NCI-H2081 (cell line): ENCODE measurements at places on chromosomes 7 and 10.

DNA sequence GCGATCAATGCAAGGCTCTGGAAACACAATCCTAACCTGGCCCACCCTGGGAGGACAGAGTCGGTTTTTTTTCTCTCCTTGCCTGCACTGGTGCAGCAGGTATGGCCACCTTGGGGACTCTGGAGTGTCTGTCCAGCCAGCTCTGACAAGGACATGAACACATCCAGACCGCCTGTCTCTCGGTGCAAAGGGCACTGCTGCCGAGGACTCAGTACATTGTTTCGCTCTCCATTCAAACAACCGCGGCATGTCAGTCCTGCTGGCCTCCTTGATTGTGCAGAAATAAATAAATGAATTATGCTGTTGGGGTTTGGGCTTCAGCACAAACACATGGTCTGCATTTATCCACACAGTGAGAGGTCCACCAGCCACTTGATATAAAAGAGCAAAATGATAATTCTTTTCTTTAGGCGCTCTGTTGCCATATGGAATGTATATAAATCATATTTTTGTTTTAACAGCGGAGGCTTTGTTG lies 565.2 kb downstream of the KCNMA1 start:
- no peak for DNase-seq

DNA sequence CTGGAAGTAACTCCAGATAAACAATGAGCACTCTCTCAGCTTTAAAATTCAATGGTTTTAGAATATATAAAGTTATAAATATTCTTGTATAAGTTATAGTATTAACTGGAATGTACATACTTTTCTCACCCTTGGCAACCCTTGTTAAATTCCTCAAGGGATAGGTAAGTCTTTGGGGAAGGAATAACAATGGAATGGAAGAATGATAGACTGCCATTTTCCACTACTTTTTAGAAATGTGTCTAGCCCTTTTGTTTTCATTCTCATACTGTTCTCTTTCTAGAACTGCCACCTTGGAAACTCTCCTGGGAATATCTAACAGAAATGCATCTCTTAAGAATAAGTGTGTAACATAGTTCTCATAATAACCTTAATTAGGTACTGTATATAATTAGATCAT lies 8.3 kb downstream of the KIF5B start:
- DNase-seq: no peak

DNA sequence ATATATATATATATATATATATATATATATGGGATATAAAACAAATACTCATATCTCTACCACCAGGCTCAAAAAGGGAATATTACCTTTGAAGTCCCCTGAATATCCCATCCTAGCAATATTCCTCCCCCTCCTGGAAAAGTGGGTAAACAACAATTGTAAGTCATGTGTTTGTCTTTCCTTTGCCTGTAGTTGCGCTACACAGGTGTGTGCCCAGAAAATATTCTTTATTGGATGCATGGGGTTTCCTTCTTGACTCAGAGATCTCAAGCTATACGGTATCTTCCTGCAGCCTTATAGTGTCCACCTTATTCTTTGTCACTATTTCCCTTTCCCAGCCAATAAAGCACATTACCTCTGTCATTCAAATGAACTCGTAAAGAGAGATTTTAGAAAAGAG lies 54.2 kb downstream of the MET start:
- no peak for DNase-seq

GRCh38 chr7:77548206-77548605 lies 11.1 kb downstream of the PTPN12 start:
- no peak for DNase-seq

- peak; percentile 40 for DNase-seq
Observed at GRCh38 chr10:63819753-63820329, 298.6 kb downstream of the REEP3 start.

DNA sequence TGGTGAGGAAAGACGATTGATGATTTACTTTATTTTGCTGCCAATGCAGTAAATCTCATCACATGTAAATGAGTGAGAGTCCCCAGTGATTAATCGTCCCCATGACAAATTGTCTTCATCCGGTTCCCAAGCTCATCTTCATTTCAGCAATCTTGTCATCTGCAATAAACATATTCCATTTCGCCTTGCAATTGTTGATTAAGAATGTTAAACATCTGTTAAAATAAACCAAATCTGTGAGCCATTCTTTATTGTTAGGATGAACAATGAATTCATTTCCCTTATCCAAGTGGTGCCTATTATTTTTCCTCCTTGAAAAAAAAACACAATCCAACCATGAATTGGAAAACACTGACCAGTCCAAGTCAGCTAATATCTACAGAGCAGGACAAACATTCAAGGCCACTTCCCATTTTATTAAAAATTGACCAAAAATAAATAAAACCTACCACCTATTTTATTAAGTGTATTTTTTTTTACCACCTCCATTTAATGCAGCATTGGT lies 36.5 kb downstream of the NPS start:
- no peak for DNase-seq

GRCh38 chr10:88923520-88923919 lies 29.1 kb downstream of the ACTA2 start:
- no peak for DNase-seq

DNA sequence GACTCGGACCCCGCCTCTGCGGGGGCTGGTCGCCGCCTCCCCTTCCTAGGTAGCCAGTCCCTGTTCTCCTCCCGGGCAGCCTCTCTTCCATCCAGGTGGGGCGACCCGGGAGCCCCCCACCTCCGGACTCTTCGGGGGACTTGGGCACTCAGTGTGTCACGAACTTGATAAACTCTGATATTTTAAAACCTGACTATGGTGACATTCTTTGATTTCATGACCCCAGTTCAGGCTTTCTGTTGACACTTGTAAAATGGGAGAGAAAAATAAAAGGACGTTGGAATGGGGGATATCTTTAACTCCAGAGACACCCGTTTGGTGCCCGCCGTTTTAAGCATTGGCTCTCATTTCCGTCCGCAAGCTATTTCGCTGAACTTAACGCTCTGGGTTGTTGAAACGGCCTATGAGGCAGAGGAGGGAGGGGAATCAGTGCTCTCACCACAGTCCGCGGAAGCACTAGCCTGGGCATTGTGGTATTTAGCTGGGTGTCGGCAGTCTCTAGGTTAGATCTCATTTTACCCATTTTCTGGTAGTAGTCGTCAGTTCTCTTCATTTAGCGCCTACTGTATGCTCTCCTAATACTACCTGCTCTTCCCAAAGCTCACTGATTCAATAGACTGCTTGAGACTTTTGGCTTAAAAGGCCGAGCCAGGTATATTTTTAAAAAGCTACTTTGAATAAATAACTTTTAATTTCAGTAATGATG lies 738 bp downstream of the VPS26A start:
- DNase-seq: peak; percentile 2

DNA sequence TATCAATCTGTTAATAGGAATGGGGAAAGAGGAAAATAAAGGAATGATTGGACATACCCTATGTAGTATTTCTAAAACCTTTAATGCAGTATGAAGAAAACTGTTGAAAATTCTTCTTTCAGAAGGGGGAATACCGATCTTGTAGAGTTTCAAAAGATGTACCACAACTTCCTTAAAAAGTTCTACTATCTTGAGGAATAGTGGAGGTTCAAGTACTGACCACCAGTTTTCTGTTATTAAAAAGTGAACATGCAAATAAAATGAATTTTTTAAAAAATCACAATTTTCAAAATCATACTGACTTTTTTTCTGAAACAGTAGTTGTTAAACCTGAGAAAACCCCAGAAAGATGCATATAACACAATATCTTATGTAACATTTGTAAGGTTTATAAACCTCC lies 86.5 kb downstream of the HERC4 start:
- no peak for DNase-seq

GRCh38 chr7:1554333-1555045 lies 1.5 kb downstream of the TMEM184A start:
- DNase-seq: no peak

GRCh38 chr10:88253-88652 lies 39.2 kb upstream of the TUBB8 start:
- DNase-seq: no peak

- DNase-seq: no peak
Observed at GRCh38 chr10:28897617-28898464, 220.5 kb downstream of the BAMBI start.

- DNase-seq: no peak
Observed at GRCh38 chr10:18738835-18739234, 79.6 kb downstream of the ARL5B start.

- DNase-seq: no peak
Observed at GRCh38 chr7:42070068-42070467, 166.9 kb downstream of the GLI3 start.

GRCh38 chr10:128579901-128580300 lies 453.7 kb upstream of the MKI67 start:
- DNase-seq: no peak

GRCh38 chr10:17609523-17610079 lies 7.6 kb downstream of the HACD1 start:
- DNase-seq: no peak

DNA sequence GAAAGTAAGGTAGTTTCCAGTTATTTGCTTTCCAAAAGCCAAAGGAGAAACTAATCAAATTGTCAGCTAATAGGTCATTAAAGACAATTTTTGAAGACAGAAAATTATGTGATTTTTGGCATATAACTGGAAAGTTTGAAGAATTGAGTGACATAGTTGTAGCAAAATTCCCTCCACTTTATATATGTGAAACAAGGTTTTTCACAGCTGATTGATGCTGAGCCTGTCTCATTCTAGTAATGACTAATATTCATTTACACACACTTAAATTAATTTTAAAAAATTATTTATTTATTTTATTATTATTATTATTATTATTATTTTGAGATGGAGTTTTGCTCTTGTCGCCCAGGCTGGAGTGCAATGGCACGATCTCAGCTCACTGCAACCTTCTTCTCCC lies 16.3 kb upstream of the SIRT1 start:
- no peak for DNase-seq

DNA sequence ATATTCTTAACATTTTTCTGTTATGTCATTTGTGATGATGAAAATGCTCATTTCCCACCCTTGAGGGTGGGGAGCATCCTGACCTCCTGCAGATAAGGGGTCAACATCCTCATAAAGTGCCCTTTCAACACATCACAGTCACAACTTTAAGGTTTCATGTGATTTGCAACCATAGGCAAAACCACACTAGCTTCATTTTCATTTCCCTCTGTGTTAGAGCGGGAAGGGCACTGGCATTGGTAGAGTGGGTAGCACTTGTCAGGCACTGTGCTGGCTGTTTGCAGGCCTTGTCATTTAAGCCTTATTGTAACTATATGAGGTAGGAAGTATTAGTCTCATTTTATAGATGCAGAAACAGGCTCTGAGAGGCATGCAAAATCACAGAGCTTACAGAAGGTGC lies 39.8 kb downstream of the PSMC2 start:
- no peak for DNase-seq

DNA sequence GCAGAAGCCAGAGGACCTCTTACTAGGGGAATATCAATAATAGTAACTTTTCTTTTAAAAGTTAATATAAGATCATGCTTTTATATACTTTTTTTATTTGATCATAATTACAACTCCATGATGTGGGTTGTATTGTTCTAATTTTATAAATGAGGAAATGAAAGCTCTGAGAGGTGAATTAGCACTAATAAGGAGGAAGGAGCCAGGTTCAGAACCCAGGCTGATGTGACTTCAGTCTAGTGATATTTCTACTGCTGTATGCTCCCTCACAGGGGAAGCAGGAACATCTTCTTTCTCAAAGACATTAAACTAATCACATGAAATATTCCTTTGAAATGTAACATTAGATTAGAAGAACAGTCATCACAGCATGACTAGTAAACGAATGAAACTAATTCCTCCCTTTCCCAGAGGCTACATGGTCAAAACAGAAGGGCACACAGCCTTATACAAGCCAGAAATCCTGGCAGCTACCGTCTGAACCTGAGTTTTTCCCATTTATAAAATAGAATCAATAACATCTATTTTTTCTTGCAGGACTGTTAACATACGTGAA lies 81.4 kb upstream of the GJD4 start:
- no peak for DNase-seq

- no peak for DNase-seq
Observed at GRCh38 chr7:30707391-30708357, 25.4 kb upstream of the CRHR2 start.

- no peak for DNase-seq
Observed at GRCh38 chr7:132240821-132241422, 335.3 kb downstream of the PLXNA4 start.

- no peak for DNase-seq
Observed at GRCh38 chr10:28949005-28950004, 272.0 kb downstream of the BAMBI start.

GRCh38 chr7:34675749-34676374 lies 17.8 kb downstream of the NPSR1 start:
- peak; percentile 14 for DNase-seq

- no peak for DNase-seq
Observed at GRCh38 chr7:47475880-47476227, 106.1 kb downstream of the TNS3 start.

- no peak for DNase-seq
Observed at GRCh38 chr7:104820836-104821535, 193.0 kb upstream of the KMT2E start.

DNA sequence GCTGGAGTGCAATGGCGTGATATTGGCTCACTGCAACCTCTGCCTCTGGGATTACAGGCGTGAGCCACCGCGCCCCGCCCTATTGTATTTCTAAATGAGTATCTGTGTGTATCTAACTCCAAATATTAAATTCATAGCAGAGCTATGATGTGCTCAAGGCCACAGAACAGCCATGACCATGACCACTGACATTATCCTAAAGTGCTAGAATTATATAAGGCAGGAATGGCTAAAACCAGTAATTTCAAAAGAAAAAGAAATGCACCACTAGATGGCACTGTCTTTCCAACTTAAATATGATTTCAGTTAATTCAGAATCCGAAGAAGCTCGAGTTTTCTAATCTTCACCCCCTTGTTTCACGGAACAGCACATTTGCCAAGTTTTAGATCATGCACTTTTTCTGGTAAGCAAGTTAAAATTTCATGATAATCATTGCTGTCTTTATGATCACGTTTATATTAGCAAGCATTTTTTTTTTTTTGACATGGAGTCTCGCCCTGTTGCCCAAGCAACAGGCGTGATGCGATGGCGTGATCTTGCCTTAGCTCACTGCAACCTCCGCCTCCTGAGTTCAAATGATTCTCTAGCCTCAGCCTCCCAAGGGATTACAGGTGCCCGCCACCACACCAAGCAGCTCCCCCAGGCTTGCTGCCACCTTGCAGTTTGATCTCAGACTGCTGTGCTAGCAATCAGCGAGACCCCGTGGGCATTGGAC lies 65.3 kb downstream of the OR13A1 start:
- peak; percentile 47 for DNase-seq

DNA sequence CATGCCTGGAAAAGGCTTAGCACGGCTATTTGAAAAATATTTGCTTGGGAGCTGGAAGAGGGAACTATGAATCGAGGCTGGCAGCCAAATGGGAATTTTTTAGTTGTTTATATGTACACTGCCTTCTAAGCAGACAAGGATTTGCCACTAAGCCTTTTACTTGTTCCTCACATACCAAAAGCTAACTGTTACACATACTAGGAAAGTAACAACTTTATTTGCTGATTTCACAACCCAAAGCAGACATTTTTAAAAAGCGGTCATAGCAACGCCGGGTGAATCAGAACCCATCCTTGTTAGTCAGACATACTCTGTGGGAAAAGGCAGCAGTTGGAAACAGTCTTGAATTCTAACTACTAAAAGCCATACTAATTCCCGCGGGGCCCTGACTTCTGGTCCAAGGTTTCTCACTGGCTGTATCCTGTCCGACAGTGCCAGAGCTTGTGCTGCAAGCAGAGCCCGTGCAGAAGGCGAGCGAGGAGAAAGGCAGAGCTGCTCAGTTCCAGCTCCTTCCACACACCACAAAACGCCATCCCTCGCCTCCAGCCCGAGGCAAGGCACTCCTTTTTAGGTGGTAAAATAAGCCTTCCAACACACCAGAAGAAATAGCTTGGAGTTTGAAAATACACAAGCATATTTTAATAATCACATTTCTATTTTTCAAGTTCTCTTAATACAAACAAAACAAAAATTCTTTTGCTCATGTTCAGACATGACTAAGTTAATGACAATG lies 89.2 kb downstream of the RNF216 start:
- no peak for DNase-seq
